Thoracic aorta (tissue), 2 donors: ENCODE measurements at places on chromosomes 3 and 15.

DNA sequence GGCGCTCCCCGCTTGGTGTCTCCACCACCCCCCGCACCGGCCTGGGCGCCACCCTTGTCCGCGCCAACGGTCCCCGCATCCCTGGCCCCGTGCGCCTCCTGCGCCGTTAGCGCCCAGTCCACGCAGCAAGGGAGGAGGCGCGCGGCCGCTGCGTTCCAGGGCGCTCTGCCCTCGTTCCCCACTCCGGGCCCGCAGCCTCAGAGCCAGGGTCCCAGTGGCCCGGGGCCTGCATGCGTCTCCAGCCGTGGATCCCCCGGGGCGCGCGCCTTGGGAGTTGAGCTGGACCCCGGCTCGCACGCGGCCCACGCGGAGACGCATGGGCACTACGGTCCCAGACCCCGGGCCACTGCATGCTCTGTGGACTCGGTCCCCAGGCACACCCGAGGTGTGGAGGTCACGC is 7.4 kb upstream of the ITPKA start:
- no peak overlapping the region for H3K27ac ChIP-seq
- no peaks in the 10 kb centered on the region for H3K27me3 ChIP-seq
- H3K4me1 ChIP-seq = no peaks in the 10 kb centered on the region
- H3K36me3 ChIP-seq = peaks cover 7% of the 10 kb centered on the region
- H3K4me3 ChIP-seq = no peak overlapping the region
- no peak for DNase-seq

DNA sequence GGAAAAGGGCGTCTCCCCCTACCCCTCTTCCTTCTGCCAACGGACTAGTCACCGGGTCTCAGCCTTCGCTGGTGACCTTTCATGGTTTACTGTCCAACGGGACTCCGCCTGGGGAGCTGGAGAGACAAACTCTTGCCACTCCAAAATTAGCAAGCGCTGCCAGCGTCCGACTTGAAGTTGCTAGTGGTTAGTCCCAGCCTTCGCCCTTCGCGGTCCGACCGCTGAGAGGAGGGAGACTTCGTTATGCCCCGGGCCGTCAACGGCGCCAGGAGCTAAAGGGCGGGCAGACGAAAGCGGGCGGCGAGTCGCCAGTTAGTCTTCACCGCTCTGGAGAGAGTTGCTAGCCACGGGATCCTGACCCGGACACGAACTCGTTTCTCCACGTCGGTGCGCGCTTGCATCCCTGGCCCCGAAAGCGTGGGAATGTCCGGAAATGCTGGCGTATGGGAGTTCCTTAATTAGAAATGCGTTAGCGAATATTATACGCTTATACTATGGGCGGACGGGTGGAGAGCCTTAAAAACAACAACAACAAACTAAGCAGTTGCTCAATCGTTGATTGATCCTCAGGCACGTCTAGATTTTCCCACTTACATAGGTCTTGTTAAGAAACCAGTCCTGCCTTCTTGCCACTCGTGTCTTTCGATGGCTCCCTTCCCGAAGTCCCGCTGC is 716 bp downstream of the SMC4 start:
- H3K27ac ChIP-seq = peak overlapping the region; percentile 93
- no peak for DNase-seq
- H3K4me3 ChIP-seq = peak overlapping the region; percentile 86
- H3K27me3 ChIP-seq = no peaks in the 10 kb centered on the region

DNA sequence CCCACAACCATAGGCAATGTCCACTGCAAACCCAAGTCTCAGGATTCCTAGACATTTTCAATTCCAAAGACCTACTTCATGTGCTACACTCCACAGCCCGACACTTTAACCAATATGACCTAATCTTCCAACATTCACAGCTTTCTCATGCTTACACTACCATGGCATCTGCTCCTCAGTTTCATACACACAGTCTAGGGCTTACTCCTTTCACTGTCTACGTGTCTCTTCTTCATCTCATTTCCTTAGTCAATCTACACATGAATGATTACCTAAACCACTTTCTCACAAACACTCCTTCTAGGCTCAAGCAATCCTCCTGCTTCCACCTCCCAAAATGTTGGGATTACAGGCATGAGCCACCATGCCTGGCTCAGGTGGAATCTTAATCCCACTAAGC is 106.3 kb downstream of the STAG1 start:
- H3K27ac ChIP-seq = no peak overlapping the region
- no peaks in the 10 kb centered on the region for H3K4me1 ChIP-seq
- no peaks in the 10 kb centered on the region for H3K27me3 ChIP-seq
- H3K4me3 ChIP-seq = no peak overlapping the region

DNA sequence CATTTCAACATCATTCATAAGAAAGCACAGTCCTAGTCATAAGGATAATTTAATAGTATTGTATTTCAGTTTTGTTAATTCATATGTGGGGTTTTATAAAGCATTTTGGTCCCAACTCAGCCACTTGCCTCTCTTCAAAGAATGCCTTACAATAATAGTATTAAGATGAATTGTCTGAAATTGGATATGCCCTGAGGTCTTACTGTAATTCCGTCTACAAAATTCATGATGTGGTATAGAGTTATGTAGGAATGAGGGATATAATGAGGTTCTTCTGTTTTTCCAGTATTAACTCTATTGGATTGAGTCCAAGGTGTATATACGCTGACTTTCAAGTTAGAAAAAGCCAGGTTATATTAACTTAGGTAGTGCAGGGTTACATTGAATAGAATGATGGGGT is 177.0 kb downstream of the GOLIM4 start:
- H3K36me3 ChIP-seq = no peaks in the 10 kb centered on the region
- DNase-seq = no peak
- no peak overlapping the region for H3K27ac ChIP-seq
- no peaks in the 10 kb centered on the region for H3K4me1 ChIP-seq

GRCh38 chr15:92541291-92542200 is 114.0 kb downstream of the FAM174B start:
- DNase-seq = no peak
- no peaks in the 10 kb centered on the region for H3K36me3 ChIP-seq
- no peaks in the 10 kb centered on the region for H3K4me1 ChIP-seq
- no peak overlapping the region for H3K4me3 ChIP-seq
- no peak overlapping the region for H3K27ac ChIP-seq

- no peaks in the 10 kb centered on the region for H3K27me3 ChIP-seq
- peak overlapping the region; percentile 49 for H3K4me3 ChIP-seq
- H3K4me1 ChIP-seq = no peaks in the 10 kb centered on the region
- no peak for DNase-seq
- H3K36me3 ChIP-seq = no peaks in the 10 kb centered on the region
These were observed 165.1 kb upstream of the ATP10A start for GRCh38 chr15:26028086-26028740.

DNA sequence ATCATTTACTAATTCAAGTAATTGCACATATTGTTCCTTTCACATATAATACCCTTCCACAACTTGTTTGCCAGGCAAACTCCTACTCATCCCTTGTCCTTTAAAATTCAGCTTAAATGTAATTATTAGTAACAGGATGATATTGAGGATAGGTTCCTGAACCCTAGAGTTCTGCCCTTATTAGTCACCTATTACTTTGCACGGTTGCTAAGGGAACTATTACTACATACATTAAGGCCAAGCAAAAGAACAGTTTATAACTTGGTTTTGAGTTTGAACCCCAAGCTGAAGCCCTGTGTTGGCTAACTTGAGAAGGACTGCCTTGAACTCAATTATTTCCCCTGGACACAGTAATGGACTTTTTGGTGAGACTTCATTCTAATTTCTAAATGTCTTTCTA is 529.7 kb downstream of the IGSF11 start:
- no peaks in the 10 kb centered on the region for H3K36me3 ChIP-seq
- no peaks in the 10 kb centered on the region for H3K27me3 ChIP-seq
- no peak overlapping the region for H3K27ac ChIP-seq

GRCh38 chr3:29468187-29468586 is 187.3 kb downstream of the RBMS3 start:
- H3K27ac ChIP-seq = no peak overlapping the region
- no peaks in the 10 kb centered on the region for H3K36me3 ChIP-seq
- no peaks in the 10 kb centered on the region for H3K27me3 ChIP-seq

DNA sequence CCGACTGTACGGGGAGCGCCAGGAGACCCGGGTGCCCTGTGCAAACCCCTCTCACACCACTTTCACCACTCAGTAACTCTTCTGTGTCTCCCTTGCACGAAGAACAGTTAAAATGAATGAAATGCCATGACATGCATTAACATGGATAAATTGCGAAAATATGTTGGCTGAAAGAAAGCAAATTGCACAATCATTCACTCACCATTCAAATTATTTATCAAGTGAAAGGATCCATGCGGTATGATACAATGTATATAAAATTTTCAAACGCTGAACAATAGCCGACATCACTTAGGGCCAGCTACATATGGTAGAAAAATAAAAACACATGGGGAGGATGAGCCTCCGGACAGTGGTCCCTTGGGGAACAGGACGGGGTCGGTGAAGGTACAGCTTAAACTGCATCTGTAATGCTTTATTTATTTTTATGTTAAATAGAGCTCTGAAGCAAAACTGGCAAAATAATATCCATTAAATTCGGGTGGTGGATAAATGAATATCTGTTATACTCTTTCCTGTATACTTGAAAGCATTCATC is 45.9 kb downstream of the SLC12A8 start:
- H3K4me3 ChIP-seq = no peak overlapping the region
- H3K27ac ChIP-seq = no peak overlapping the region
- H3K4me1 ChIP-seq = no peaks in the 10 kb centered on the region
- DNase-seq = no peak
- H3K36me3 ChIP-seq = no peaks in the 10 kb centered on the region

- H3K4me1 ChIP-seq = no peaks in the 10 kb centered on the region
- H3K4me3 ChIP-seq = no peak overlapping the region
- no peak overlapping the region for H3K27ac ChIP-seq
- no peaks in the 10 kb centered on the region for H3K27me3 ChIP-seq
- no peak for DNase-seq
These were observed 49.4 kb downstream of the TGM4 start for GRCh38 chr3:44923632-44924456.

GRCh38 chr15:38091078-38091645 is 156.7 kb downstream of the TMCO5A start:
- no peaks in the 10 kb centered on the region for H3K36me3 ChIP-seq
- no peaks in the 10 kb centered on the region for H3K27me3 ChIP-seq
- H3K4me1 ChIP-seq = peaks cover under 1% of the 10 kb centered on the region
- no peak overlapping the region for H3K4me3 ChIP-seq

DNA sequence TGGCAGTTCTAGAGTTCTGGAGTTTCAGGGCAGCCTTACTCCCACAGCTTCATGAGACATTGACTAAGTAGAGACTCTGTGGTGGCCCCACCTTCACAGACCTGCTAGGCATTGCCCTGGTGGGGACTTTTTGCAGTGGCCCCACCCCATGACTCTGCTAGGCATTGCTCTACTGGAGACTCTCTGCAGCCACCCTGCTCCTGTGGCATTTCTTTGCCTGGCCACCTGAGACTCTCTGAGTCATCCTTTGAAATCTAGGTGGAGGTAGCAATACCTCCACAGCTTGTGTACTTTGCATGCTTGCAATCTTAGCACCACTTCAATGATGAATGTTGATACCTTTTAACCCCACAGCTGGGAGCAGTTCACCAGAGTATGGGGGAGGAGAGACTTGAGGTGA is 40.6 kb upstream of the DHX36 start:
- H3K27ac ChIP-seq = no peak overlapping the region
- no peak overlapping the region for H3K4me3 ChIP-seq
- no peaks in the 10 kb centered on the region for H3K27me3 ChIP-seq
- no peaks in the 10 kb centered on the region for H3K4me1 ChIP-seq
- no peak for DNase-seq

- H3K27ac ChIP-seq = no peak overlapping the region
- H3K36me3 ChIP-seq = no peaks in the 10 kb centered on the region
- DNase-seq = no peak
- no peaks in the 10 kb centered on the region for H3K4me1 ChIP-seq
These were observed 172.0 kb downstream of the P3H2 start for GRCh38 chr3:189948724-189949045.

DNA sequence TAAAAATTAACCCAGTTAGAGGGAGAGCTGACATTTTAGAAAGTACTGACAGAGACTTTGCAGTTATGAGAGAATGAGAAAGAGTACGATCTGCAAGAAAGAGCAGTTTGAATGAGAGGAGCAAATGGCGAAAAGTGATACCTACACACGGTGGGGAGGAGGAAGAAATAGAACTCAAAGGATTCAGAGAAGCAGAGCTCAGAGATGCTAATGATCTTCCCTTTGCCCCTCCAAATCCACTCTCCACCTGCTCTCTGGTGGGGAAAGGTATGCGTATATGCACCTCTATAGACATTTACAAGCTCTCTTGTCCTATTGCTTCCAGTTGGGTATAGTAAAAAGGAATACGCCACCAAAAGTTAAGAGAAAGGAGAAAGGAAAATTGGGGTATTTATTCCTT is 123.3 kb upstream of the TTC14 start:
- no peaks in the 10 kb centered on the region for H3K27me3 ChIP-seq
- no peaks in the 10 kb centered on the region for H3K4me1 ChIP-seq
- H3K36me3 ChIP-seq = no peaks in the 10 kb centered on the region
- no peak overlapping the region for H3K27ac ChIP-seq
- no peak overlapping the region for H3K4me3 ChIP-seq

- no peak for DNase-seq
- H3K27ac ChIP-seq = no peak overlapping the region
- peaks cover 12% of the 10 kb centered on the region for H3K4me1 ChIP-seq
- H3K4me3 ChIP-seq = no peak overlapping the region
These were observed 8.7 kb downstream of the SLC6A6 start for GRCh38 chr3:14411166-14411526.

- H3K4me3 ChIP-seq = no peak overlapping the region
- H3K4me1 ChIP-seq = no peaks in the 10 kb centered on the region
- DNase-seq = no peak
- no peak overlapping the region for H3K27ac ChIP-seq
- no peaks in the 10 kb centered on the region for H3K27me3 ChIP-seq
These were observed 1390.9 kb upstream of the CADM2 start for GRCh38 chr3:83567935-83568334.

- no peak overlapping the region for H3K4me3 ChIP-seq
- H3K4me1 ChIP-seq = no peaks in the 10 kb centered on the region
- no peak for DNase-seq
- no peaks in the 10 kb centered on the region for H3K27me3 ChIP-seq
These were observed 3.9 kb downstream of the GRM2 start for GRCh38 chr3:51710631-51711351.

GRCh38 chr15:47688573-47689086 is 28.7 kb upstream of the SEMA6D start:
- DNase-seq = no peak
- H3K27ac ChIP-seq = no peak overlapping the region
- H3K4me3 ChIP-seq = no peak overlapping the region
- no peaks in the 10 kb centered on the region for H3K27me3 ChIP-seq
